ENCODE measurements at places on chromosomes 2 and 18. TPM values are rescaled to one million over a fixed set of nuclear protein-coding genes. Genes with fewer than 3 reads are reported as not detected.

GRCh38 chr2:195594248-195594647 is 62.8 kb upstream of the SLC39A10 start:
- DNase-seq: no peak

G6PC2 gene
- total RNA-seq: not detected

HOXD9 gene
- total RNA-seq: 7.6 TPM

AGPS gene
- 53.9 TPM for total RNA-seq

GRCh38 chr2:196914867-196915460 is 11.5 kb downstream of the PGAP1 start:
- no peak for DNase-seq

DNA sequence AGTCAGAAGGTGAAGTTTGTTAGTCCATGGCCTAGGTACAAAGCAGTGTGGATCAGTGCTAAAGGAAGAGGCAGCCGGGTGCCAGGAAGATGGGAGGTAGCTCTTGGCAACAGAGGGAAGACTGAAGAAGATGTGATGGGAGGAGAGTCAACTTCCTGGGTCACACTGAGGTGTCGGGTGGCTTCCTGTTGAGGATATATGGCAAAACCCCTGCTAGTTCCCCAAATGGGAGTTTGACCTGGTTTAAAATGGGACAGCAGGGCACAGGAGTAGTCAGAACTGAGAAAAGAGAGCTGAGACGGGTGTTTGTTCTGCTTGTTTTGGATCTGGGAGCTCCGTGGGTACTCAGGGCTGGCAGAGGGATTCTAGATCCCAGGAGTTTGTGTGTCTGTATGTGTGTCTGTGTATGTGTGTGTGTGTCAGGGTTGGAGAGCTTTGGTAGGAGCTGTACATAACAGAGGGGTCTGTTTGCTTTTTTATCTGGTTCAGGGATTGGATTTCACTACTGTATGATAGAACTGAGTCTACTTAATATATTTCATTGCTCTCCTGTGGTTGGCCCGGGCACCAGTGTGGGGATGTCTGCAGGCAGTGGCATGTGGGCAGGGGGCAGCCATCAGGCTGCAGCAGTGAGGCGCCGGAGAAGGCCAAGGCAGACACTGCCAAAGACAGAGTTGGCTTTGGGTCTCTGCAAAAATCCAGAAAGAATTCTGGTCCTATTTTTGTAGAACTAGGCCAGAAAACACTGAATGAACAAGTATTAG is 17.1 kb downstream of the MXD1 start:
- DNase-seq: no peak

SH2D6 gene
- not detected for total RNA-seq

DNA sequence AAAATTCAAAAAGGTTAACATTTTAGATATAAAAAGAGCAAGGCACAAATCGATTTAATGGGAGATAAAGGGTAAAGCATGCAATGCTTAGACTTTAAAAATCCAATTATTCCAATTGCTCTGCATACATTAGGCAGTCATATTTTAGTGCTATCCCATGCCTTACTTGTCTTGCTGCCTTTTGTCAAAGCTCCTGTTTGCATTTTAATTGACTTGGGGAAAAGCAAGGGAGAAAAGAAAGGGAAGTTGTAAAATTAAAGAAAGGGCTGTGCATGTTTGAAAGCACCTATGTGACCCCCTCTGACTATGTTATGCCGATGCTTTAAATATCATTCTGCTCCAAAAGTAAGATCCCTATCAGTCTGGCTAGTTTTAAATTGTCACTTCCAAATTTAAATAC is 193.7 kb upstream of the VWC2L start:
- DNase-seq: no peak

DNA sequence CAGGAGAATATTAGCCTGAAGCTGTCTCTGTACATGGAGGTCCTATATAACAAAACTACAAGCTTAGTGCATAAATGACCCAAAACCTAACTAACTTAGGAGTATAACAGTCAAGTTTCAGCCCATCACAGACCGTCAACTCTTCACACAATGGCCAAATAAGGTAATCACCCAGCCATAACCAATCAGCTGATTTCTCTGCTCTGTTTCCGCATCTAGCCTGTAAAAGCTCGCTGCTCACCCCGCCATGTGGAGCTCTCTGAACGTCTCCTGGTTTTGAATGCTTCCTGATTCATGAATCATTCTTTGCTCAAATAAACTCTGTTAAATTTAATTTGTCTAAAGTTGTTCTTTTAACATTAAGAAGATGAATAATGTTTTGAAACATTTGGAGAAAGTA is 593.6 kb downstream of the TMX3 start:
- DNase-seq: no peak

- DNase-seq: no peak
Observed at GRCh38 chr2:176449852-176450251, 180.6 kb downstream of the MTX2 start.

- DNase-seq: no peak
Observed at GRCh38 chr2:203688798-203689197, 17.6 kb upstream of the CD28 start.

- no peak for DNase-seq
Observed at GRCh38 chr2:224946895-224947294, 95.4 kb downstream of the DOCK10 start.

CRYGC gene
- not detected for total RNA-seq

GRCh38 chr2:235418918-235419317 is 74.9 kb upstream of the AGAP1 start:
- no peak for DNase-seq

SAG gene
- total RNA-seq: not detected

MOCOS gene
- 1.8 TPM for total RNA-seq

VAMP5 gene
- 140 TPM for total RNA-seq

DNA sequence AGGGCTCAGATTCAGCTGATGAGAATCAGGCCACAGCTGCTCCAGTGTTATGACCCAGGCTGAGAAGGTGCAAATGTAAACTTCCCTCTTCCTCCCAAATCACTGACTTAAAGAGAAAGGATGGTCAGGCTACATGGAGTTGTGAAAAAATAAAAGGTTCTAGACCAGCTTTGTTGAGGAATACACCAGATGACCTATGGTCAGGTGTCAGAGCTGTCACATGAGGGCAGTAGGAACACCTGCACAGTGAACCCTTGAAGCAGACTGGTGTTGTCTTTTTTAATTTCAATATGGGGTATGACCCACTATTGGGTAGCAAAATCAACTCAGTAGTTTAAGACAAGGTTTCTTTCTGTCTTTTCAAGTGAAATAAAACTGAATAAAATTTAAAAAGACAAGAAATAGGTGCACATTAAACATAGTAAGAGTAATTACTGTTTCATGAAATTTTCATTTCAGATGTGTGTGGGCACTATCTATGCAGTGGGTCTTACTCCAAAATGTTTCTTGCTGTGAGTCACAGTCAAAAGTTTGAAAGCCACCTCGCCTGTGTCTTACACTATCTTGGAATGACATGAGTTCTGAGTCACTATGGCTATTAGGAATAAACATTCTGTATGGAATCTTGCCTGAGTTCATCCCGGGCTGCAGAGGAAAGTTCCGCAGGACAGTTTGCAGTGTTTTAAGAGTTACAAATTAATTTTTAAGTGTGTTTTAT is 83.6 kb downstream of the ACVR1 start:
- no peak for DNase-seq

- no peak for DNase-seq
Observed at GRCh38 chr2:74357627-74358026, 14.4 kb upstream of the SLC4A5 start.

DNA sequence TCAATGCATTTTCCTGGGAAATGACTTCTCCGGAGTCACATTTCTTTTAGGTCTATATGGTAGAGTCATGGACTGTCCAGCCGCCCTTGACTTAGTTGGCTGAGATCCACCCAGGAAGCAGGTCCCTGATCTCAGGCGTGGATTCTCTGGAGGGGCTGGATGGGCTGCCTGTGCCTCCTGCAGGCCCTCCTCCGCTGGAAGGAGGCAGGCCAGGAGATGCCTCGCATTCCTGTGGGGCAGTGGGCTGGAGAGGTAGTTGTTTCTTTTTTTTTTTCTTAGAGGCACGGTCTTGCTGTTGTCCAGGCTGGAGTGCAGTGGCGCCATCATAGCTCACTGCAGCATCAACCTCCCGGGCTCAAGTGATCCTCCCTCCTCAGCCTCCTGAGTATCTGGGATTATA is 129.0 kb upstream of the MYCN start:
- no peak for DNase-seq

OTX1 gene
- not detected for total RNA-seq

EML6 gene
- total RNA-seq: 0.41 TPM

EMILIN1 gene
- 7.3 TPM for total RNA-seq

Data from glomerular endothelial cell (primary cell).